ENCODE measurements at places on chromosomes 7 and 10.

- no peak for DNase-seq
Measured at GRCh38 chr7:5441840-5442503, 18.3 kb upstream of the TNRC18 start.

DNA sequence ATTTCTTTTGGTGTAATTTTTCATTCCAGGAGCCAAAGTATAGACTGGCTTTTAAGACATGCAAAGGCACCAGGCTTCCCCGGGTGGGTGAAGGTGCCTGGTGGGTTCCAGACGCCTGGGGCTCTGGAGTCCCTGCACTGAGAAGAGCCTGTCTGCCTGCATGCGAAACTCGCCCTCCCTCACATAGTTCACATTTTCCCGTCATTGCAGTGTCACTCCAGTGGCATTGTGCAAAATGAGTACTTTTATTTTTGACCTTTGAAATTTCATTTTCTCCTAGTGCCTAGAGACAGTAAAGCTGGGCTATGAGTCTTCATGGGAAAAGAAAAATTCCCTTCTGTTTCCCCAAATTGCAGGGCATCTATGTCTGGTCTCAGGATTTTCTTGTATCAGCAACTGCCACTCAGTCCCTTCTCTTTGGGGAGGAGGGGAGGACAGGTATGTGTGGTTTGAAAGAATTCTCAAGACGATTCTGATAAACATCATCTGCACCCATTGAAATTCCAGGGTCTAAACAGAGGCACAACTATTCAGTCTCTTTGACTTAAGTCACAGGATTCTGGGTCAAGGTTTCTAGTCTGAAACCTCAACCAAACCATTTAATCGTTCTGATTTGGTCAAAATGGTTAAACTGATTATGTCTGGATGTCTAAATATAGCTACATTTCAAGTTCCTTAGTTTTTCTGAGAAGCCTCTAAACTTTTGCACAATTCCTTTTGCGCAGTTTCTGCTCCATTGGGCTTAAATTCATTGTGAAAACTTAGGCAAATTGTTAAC, 107.8 kb downstream of the CYP26A1 start:
- DNase-seq, result no peak

- no peak for DNase-seq
Measured at GRCh38 chr7:116438267-116438666, 61.3 kb upstream of the CAV2 start.

DNA sequence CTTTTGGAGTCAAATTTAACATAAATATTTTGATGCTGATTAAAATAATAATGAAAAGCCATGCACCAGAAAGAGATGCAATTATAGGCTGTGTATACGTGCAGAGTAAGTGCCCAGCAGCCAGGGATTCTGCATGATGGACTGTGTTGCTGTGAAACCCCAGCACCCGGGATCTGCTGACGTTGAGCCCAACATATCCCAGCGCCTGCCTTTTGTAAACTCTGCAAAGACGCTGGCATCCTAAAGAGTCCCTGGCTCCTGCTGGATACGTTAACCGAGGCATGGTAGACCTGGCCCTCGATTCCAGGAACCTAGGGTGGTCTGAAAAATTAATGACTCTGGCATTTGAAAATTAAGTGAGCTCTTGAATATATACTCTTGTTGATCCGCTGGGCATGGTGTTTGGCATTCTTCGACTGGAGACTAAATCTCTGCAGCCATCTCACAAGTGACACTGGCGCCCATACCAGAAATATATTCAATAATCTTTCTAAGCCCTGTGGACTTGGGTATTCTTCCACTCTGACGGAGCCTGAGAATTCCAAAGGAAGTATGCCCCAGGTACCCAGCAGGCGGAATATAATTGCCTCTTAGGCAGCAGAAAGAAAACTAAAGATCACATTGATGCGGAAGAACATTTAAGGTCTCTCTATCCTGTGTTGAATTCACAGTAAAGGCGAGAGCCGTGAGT, 191.2 kb upstream of the SH2B2 start:
- DNase-seq, result no peak

DNA sequence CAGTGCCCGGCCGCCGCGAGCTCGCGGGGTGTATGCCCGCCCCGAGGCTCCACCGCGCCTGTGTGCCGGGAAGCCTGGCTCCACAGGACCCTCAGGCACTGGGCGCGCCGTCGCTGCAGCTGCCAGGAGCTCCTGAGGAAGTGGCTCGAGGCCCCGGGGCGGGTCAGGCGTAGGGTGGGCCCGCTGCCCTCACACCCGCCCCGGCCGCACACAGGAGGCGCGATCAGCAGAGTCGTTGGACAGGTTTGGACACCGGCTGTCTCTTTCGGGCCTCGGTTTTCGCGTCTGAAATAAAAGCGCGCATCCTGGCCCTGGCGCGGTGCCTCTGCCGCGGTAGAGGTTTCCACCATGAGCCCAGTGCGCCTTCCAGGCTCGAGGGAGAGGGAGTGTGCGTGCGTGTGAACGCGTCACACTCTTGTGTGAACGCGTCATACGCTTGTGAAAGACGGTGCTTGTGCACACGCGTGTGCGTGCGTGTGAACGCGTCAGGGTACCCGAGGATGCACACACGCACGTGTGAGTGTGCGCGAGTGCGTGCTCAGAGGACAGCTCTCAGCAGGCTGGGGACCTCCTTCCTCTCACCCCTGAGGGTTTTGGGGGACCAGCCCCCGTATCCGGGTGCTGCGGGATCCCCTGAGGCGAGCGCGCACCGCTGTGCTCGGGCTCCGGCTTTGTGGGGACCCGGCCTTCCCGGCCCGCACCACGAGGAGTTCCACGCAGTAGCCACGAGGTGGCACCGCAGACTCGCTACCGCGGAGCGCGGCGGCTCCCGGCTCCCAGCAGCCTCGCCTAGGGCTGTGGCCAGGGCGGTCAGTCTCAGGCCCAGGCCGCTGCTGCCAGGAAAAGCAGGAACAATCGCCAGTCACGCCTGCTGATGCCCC, 83.8 kb downstream of the BMS1 start:
- DNase-seq, result no peak

GRCh38 chr7:94778711-94779459, 123.0 kb upstream of the SGCE start:
- no peak for DNase-seq

- DNase-seq, result no peak
Measured at GRCh38 chr10:74681917-74682627, 144.3 kb upstream of the KAT6B start.

DNA sequence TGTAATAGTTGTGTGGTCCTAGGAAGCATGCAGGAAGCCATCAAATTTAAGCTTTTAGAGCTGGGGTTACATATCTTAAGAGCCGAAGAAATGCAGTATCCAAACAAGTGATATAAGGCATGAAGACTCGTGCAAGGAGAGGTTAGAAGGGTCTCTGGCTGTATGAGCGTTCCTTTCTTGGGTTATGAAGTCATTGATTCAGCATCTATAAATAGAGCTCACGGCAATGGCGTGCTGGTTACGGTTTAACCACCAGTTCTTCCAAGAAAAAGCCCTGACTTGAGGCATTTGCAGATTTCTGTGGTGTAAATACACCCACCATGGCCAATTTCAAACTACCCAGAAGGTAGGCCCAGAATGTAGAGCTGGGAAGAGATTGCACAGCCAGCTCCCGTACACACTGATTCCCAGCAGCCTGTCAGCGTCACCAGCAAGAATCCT, 72.0 kb upstream of the KAT6B start:
- DNase-seq, result no peak

GRCh38 chr7:110856704-110857103, 234.2 kb upstream of the LRRN3 start:
- DNase-seq, result no peak

DNA sequence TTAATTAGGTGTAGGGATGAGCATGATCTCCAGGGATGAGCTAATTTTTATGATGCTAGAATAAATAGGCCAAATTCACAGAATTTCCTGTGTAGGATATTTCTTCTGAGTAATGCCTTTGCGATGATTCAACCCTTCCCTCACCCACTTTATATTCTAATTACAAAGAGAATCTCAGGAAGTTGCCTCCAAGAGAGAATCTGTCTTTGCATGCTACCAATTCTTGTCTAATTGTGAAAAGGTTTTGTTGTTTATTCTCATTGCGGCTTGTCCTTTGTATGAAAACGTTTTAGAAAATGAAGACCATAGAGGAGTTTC, 6.3 kb downstream of the C7orf57 start:
- DNase-seq, result no peak

- DNase-seq, result no peak
Measured at GRCh38 chr10:1521741-1522140, 215.6 kb downstream of the ADARB2 start.

DNA sequence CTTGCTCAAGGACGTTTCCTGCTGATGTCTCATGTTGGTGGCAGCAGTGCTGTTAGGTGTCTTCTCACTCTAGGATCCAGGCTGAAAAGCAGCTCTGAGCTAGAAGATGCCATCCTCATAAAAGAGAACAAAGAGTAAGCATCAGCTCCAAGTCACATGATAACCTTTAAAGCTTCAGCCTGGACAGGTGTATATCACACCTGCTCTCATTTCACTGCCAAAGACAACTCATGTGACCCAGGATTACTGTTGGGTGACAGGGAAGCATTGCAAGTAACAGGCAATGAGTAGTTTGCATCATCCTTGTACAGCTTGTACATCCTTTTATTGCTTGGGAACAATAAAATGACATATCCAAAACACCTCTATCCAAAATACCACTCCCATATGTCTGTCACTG, 423.4 kb upstream of the DPP6 start:
- no peak for DNase-seq

DNA sequence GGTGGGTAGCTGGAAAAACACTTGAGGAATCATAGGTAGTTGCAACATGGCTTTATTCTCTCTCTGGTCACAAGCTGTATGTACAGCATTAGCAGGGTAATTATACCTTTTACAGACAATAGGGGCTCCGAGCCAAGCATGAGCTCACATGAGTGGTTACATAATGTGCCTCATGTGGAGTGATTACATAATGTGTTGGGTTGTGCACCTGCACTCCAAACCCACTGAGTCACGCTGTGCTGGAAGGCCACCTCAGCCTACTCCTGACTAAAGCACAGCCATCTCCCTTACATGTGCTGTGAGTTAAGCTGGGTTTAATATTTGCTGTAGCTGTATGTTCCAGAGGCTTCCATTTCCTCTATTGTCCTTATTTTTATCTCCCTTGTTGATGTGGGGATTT, 348.7 kb upstream of the SEMA3C start:
- DNase-seq, result no peak

- no peak for DNase-seq
Measured at GRCh38 chr10:43965033-43965917, 316.6 kb upstream of the ZNF32 start.

DNA sequence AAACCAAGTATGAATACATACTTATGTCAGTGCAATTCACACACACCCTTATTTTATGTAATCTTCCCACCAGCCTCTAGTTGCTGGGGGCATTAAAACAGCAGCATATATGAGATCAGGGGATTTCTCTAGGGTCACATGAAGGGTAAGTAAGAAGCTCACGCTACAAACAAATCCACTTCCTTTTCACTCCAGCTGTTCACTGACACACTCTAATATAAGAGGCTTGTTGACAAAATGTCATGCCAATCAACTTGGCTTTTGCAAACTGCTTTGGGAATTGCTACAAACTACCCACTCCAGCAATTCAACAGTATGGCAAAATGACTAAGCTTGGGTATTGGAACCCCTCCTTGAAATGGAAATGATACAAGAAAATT, 10.3 kb downstream of the FAM3C start:
- no peak for DNase-seq

GRCh38 chr7:109176661-109177060, 607.0 kb downstream of the DNAJB9 start:
- DNase-seq, result no peak

GRCh38 chr7:69934144-69934903, 336.0 kb downstream of the AUTS2 start:
- peak; percentile 76 for DNase-seq

GRCh38 chr7:74290553-74290950, 1.3 kb downstream of the CLIP2 start:
- no peak for DNase-seq

All from NCI-H187 (cell line).